AML-193 (cell line): ENCODE measurements at places on chromosomes 12 and 14.

- DNase-seq: no peak
These were observed 90.9 kb downstream of the GALNT9 start for GRCh38 chr12:132238488-132238854.

DNA sequence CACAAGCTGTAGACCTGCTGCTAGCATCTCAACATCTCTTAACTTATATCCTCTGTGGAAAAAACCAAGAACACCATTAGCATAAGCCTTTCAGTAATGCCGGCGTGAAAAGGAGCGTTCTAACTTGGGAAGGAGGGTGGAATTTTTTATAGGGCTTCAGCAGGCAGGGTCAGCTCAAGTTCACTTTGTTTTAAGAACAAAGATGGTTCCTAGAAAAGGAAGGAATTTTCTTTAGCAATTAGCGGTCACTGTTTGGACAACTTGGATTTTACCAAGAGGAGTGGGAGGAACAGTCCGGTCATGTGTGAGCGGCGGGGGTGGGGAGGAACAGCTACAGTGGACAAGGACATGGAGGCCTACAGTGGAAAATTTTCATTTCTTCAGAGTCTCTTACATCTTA is 35.9 kb downstream of the BBS10 start:
- no peak for DNase-seq

DNA sequence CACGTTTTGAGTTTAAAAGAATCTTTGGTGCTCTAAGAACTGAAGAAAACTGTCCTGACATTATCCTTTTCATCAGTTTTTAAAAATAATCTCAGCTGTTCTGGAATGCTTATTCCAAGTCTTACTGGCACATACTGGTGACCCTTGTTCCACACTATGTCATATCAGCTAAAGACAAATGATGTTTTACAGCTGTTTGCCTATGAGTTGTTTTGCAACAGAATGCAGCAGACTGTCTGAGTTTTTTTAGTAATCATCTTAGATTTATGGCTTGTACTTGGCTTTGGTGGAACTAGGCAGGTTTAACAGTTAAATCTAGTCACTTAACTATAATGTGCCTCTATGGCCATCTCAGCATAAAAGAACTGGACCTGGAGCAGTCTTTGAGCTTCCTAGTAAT is 91.6 kb upstream of the GRIN2B start:
- no peak for DNase-seq

GRCh38 chr12:98485792-98486340 is 29.5 kb upstream of the TMPO start:
- no peak for DNase-seq

GRCh38 chr14:92472860-92473259 is 40.7 kb upstream of the RIN3 start:
- DNase-seq: no peak

GRCh38 chr12:119005913-119006312 is 24.6 kb downstream of the SRRM4 start:
- no peak for DNase-seq

DNA sequence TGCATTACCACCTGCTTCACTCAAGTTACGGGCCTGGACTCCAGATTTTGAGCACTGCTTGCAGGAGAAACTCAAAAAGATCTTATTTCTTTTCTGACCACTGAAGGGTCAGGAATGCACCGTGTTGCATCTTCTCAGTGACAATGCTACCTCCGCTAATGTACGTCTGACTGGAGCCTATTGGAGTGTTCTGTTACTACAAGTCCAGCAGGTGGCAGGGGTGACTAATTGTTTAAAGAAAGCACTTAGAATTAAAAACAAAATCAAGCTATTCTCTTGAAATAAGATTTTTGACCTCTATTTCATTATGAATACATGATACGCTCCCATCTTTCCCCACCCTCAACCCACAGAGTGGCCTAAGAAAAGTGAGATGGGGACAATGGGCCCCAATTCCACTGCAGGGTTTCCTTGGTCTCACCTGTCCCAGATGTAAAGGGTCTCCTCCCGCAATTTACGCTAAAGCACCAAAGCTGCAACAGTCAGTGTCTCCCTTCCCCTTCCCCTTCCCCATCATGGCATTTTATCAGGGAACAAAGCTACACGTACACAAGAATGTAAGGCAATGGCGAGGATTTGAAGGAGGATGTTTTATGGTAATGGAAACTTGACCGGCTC is 2.2 kb downstream of the TBPL2 start:
- DNase-seq: peak; percentile 51

DNA sequence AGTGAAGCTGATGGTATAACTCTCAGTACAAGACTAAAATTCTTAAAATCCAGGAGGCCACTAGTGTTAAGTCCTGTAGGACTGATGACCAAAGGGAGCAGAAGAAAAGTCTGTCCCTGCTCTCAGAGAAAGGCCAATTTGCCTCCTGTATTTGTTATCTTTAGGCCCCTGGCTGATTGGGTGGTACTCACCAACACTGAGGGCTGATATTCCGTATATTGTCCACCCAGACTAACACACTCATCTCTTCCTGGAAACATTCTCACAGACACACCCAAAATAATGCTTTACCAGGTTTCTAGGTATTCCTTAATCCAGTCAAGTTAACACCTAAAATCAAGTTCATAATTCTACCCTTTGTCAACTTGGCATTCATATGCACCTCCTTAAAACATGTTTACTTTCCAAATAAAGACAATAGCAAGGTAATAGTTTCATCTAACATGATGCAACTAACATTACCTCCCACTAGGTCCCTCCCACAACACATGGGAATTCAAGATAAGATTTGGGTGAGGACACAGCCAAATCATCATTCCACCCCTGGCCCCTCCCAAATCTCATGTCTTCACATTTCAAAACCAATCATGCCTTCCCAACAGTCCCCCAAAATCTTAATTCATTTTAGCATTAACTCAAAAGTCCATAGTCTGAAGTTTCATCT is 84.3 kb downstream of the EGLN3 start:
- DNase-seq: no peak

DNA sequence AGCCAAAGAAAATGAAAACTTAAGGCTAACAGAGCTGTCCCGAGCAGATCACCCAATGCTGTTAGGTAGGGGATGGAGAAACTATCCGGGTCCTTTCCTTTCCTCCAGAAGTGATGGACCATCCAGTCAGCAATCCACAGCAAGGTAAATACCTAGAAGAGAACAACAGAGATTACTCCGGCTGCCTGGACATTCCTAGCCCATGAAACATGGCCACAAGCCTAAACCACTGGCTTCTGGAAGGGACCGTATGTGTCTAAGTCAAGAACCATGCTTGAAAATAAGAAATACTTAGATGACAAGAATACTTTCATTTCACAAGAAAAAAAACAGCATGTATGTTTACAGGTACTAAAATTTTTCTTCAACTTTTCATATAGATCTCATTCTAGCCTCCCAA is 152.9 kb downstream of the SLC41A2 start:
- no peak for DNase-seq

DNA sequence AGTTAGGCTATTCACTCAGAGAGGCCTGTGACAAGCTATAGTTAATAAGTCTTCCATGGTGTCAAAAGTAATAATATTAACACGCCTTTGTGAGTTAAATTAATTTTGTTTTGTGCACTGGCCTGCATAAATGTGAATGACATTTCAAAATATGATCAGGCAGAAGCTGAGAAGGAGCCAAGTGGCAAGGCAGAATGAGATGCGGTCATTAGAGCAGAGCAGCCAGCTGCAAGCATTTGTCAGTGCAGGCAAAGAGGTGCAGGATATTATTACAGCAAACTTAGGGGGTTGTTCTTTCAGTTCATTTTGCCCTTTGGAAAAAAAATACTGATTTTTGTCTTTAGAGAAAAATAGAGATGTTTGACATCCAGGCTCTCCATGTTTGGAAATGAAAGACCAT is 364.5 kb downstream of the PAWR start:
- no peak for DNase-seq

GRCh38 chr12:121356657-121357056 is 4.4 kb upstream of the ANAPC5 start:
- no peak for DNase-seq

DNA sequence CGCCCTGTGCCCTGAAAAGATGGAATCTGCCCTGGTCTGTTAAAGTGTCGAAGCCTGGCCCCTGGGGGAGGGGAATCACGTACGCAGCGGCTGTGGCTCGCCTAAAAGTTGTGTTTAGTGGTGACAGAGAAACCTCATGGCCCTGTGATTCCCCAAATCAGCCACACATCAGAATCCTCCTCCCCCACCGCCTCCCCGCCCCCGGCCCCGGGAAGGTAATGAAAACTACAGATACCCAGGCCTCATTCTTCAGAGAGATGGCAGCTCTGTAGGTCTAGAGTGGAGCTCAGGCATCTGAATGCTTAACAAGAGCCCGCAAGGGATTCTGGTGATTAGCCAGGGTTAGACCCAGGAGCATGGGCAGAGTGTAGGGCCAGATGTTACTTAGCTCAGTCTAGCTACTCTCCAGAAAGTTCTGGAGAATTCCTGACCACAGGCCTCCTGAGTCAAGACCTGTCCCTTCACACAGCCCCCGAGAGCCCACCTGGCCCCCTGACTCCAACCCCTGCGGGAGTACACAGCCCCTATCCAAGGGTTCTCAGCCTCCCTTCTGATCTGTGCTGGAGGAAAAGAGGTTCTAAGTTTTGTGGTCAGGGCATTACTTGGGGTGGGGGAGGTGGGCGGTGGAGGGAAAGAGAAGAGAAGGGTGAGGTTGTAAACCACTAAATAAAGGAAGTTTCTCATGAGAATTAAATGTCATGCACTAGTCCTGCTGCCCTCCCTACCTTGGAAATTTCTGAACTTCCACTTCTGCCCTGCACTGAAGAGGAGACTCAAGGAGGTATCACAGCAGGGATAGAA is 114.8 kb downstream of the PLXNC1 start:
- peak; percentile 75 for DNase-seq

GRCh38 chr12:104748356-104748755 is 209.7 kb downstream of the SLC41A2 start:
- no peak for DNase-seq

- no peak for DNase-seq
These were observed 143.7 kb upstream of the FRMD6 start for GRCh38 chr14:51507906-51508511.

DNA sequence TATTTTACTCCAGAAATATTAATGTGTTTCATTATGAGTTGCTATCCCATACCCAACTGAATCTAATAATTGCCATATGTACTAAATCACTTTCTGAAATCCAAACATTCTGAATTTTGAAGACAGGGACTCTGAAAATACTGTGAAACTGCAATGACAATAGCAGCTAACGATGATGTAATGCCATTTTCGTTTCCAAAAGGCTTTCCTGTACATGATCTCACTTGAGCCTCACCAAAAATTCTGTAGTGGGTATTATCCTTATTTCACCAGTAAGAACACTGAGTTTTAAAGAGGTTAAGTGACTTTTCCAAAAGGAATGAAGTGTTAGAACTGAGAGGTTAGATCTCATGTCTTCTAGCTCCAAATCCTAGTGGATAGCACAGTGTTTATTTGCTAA is 133.3 kb downstream of the FLRT2 start:
- DNase-seq: no peak

DNA sequence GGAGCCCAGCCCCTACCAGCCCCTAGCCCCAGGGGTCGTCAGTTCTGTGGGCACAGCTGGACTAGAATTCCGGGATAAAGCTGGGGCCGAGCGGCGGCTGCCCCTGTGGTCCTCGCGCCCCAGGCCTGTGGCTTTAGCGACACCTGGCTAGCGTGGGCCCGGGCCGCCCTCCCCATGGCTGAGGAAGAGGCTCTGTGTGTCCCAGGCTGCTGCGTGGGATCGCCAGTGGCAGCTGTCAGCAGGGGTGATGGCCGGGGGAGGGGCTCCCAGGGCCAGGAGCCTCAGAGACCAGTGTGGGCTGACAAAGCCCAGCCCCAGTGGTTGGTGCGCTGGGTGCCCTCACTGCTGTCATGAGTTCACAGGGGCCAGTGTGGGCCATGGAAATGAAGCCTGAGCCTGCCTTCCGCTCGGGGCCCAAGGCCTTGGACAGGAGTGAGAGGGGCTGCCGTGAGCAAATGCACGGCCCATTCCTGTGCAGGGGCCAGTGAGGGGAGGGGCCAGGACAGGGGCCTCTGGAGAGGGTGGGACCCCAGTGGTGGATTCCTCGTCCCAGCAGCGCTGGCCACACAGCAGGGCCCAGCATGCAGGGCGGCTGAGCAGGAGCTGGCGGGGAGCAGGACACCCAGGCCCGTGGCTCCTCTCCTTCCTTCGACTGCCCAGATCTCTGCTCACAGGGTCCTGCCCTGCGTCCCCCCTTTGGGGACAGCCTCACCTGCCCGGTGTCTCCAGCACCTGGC is 11.4 kb downstream of the FBRSL1 start:
- no peak for DNase-seq

- no peak for DNase-seq
These were observed 7.3 kb downstream of the TESC start for GRCh38 chr12:117091758-117092510.

DNA sequence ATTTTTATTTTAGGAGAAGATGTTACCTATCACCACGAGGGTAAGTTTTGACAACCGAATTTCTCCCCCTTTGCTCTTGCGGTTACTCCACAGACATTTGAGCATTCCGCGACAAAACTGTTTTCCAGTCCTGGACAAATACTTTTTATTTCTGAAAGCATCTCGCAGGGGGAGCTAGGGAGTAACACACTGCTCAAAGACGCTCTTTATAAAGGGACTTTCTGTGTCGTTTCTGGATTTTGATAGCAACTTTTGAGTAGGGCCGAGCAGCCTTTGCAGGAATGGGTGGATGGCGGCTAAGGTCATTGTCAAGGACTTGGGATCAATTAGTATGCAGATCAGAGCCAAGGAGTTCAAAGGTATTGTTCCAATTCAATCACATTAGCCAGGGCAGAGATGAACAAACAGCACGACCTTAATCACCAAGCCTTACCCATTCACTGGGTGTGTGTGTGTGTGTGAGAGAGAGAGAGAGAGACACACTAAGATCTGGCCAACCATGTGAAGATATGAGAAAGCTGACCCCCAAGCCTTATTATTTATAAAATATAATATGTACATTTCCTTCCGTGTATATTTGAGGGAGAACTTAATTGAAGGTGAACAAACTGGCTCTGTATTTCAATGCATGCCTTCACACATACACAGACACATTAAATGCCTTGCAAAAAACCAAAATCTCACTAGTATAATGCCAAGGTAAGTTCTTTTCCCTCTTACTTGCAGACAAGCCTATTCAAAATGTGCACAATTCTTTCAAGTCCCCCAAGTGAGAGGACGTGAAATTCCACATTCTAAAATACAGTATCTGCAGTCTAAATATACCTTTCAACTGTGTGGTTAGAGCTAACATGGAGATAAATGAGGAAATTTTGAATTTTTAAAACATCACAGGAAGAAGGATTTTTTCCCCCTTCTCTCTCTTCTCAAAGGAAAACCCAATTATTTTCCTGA is 613.8 kb downstream of the VRK1 start:
- no peak for DNase-seq

DNA sequence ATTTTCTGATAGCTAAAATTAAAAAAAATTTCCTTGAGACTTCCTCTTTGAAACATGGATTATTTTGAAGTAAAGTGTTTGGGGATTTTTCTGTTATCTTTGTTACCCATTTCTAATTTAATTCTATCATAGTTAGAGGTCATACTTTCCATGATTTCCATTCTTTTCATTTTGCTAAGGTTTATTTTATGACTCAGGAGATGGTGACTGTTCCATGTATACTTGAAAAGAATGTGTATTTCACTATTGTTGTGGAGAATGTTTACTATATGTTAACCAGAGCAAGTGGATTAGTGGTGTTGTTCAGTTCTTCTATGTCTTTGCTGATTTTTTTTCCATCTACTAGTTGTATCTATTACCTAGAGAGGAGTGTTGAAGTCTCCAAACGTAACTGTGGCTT is 250.5 kb upstream of the PELI2 start:
- no peak for DNase-seq

- DNase-seq: no peak
These were observed 7.0 kb downstream of the GPX2 start for GRCh38 chr14:64935508-64935907.

- DNase-seq: no peak
These were observed 2.4 kb downstream of the DHH start for GRCh38 chr12:49092086-49092815.

- DNase-seq: no peak
These were observed 79.2 kb downstream of the C14orf132 start for GRCh38 chr14:96118391-96118790.
